Mesenchymal stem cell (in vitro differentiated cells and primary cell): ENCODE measurements at places on chromosomes 2 and 18.

- no peak for DNase-seq
Measured at GRCh38 chr18:45913276-45913675, 53.9 kb downstream of the EPG5 start.

DNA sequence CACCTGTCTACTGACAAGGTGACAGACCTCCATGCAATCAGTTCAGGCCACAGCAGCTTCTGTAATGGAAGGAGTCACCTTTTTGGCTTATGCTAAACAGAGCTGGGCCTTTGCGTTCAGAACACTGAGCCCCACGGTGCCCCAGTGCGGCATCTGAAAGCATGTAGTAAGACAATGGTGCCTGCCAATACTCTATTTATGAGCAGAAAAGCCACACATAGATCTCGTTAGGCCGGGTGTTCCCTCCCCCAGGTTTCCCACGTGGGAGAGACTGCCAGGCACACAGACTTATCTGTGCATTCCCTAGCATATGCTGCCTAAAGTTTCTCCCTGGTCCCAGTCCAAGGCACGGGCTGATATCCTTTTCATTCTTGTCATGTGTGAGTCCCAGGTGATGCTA lies 150.9 kb downstream of the ACTR3 start:
- no peak for DNase-seq

GRCh38 chr2:138201286-138201685 lies 237.0 kb downstream of the HNMT start:
- DNase-seq = peak; percentile 13

- no peak for DNase-seq
Measured at GRCh38 chr2:102632380-102633175, 13.2 kb downstream of the SLC9A2 start.

DNA sequence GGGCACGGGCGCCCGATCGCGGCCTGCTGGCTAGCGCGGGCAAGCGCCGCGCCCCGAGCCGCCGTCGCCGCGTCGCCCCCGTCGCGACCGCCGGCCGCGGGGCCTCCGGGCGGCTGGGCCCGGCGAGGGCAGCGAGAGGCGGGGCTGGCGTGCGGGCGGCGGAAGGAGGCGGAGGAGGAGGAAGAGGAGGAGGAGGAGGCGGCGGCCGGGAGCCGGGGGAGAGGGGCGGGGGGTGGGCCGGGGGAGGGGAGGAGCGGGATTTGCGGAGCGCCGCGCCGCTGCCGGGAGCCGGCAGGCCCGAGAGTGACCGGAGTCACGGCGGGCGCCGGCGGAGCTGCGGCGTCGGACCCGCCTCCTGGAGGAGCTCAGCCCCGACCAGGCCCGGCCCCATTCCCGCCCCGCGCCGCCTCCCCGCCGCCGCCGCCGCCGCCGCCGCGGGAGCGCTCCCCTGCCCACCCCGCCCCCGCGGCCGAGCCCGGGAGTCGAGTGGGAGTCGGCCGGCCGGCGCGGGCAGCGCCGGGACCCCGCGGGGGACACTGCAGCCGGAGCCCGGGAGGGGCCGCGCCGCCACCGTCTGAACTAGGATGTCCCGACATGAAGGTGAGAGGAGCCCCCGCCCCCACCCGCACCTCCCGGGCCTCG lies at the start of gene KCMF1:
Gene KCMF1, plus strand, starts transcription at position 294 of the 642 bp plus-strand sequence. Its CDS starts 291 bp downstream, at position 585.
- DNase-seq = peak; percentile 72

DNA sequence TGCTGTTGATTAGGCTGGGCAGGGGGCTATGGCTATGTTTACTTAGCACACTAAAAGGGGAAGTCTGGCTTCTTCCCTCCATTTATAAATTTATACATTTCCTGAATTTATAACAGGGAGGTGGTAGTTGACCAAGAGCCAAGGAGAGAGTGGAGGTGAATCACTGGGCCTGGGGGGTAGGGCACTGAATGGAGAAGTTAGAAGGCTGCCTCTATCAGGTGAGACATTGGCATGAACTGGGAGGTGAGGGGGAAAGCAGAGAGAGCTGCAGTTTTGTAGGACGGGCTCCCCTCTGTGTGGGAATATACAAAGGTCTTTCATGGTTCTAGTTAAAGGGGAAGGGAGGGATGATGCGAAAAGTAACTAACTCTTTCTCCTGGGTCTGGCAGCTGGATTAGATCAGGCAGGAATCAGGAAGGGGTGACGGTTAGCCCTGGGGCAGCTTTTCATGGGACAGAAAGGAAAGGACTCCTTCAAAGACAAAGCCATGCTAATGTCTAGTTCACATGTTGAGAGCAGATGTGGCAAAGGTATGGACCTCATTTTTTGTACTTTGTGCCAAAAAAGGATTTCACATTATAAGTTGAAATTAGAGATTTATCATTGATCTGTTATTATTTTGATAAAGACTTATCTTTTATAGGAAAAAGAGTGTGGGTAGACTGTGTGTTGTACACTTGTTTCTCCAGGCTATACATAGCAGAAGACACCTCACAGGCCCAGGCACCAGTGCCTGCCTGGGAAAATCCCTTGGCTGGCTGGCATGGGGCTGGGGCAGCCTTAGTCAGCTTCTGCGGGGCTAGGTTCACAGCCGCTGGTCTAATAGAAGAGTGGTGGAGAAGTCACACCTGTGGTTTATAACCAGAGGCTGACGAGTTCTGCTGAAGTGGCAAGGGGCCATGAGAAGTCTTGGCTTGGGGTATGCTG lies 158.7 kb downstream of the CLIP4 start:
- DNase-seq = no peak

DNA sequence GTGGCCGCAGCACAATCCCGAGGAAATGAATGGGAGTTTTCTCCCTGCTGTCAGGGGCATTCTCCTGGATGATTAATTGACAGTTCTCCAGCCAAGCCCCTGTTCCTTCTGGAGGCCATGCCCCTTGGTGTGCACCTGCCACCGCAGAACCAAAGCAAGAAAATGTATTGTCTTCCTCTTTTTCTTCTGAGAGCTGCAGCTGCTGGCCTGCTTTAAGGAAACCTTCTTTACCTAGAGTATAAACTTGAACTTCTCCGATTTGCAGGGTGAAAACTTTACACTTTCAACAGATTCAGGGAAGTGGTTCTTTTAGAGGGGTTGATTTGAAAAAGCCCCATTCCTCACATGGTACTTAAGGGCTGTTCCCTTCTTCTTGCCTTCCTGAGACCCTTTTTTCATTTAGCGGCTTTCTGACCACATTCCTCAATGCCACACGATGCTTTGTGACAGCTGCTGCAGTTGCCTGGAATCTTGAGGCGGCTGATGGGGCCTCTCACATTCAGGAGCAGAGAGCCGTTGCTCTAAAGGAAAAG lies 402.8 kb downstream of the TXNL1 start:
- DNase-seq = no peak

GRCh38 chr18:51278045-51278649 lies 80.7 kb upstream of the MEX3C start:
- DNase-seq = peak; percentile 15

DNA sequence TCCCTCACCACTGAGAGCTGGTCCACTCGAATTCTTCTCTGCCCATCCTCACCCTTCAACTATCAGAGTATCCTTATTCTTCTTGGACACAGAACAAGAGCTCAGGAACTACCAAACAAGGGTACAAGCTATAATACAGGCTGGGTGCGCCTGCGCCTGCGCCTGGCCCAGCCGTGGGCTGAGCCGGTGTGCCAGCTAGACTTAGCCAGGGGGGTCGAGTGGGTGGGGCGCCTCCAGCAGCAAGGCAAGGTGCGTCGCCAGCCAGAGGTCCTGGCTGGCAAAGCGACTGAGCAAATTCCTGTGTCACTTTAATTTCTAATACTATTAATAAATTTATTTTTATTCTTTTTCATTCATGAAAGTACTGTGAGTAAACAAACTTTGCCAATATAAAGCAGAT lies 1072.6 kb upstream of the PIK3C3 start:
- DNase-seq = no peak

- no peak for DNase-seq
Measured at GRCh38 chr2:160940699-160941098, 219.5 kb upstream of the TANK start.

DNA sequence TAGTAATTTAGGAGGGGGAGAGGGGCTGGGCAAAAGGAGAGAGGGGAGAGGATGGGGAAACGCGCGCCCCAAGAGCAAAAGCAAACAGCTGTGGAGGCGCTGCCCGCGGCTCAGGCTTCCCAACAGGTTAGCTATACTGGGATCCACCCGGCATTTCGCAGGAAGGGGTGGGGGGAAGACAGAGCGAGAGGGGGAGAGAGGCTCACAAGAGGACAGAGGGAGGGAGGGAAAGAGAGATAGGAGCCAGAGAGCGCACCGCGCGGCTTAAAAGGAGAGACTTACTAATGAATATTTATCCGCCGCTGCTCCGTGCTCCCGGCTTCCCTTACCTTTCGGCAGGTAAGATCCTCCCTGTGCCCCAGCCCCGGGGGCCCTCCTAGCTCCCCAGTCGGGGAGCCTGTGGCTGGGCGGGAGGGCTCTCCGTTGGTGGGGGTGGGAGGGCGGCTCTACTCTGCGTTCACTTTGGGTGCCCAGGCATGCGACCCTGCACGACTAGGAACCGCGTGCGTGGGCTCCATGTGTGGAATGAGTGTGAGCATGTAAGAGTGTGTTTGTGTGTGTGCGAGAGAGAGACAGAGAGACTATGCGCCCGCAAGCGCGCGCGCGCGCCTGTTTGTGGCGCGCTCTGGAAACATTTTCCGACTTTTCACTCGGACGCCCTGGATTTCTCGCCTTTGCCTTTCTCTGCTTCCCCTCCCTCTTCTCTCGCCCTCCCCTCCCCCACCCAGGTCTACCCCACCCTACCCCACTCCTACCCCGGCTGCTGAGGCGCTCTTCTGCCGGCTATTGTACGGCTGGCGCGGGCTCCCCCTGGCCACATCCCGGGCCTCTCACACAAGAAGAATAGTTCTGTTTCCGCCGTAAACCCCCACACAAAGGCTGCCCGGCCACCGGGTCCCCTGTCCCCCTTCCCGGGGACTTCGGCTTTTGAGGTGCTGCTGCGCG lies 7.2 kb upstream of the SIX3 start:
- DNase-seq = no peak

DNA sequence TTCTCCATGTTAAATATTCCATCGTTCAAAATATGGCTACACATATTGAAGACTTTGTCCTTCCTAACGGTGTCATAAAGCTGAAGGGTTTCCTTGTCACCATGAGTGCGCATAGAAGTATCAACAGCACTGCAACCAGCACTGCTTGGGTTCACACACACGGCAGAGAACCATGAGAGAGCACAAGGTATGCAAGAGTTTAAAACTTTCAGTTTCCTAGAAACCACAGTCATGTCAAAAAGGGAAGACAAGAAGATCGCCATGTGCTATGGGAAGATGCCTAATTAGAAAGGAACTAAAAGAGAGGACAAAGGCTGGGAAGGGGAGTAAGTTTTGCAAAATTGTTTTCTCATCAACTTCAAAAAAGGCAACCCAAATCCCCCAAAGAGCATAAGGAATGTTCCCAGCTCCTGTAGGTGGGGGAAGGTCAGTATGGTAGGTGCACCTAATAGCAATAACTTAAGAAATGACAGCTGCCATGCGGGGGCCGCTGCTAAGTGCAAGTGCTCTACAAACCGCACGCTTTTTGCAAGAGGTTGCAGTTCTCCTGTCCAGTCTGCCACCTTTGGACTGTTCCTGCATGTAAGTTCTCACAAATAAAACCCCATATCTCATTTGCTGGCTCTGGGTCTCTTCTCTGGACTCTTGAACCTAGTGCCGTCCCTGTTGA lies 136.8 kb downstream of the TMEM163 start:
- no peak for DNase-seq

GRCh38 chr2:17752892-17753802 lies 463 bp downstream of the SMC6 start:
- peak; percentile 56 for DNase-seq

GRCh38 chr18:61896118-61896517 lies 3.3 kb upstream of the RNF152 start:
- DNase-seq = no peak

DNA sequence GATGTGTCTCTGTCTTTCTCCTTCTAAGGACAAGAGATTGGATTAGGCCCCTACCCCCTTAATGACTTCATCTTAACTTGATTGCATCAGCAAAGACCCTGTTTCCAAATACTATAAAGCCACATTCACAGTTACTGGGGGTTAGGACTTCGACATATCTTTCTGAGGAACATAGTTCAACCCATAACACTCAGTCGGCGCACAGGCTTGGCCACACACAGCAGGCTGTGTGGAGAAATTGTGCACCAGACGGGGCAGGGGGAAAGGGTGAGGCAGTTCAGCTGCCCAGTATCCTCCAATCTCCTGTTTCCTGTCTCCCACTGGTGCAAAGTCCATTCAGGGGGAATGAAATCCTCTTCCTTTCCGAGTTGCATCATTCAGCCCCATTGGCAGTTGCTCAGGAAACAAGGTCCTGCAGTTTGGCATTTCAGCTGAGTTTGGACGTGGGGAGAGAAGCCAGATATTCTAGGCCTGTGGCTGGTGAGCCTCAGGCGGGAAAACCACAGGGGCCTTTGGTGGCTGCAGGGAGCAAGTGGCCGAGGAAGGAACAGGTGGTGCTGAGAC lies 9.4 kb upstream of the RAPGEF4 start:
- no peak for DNase-seq

DNA sequence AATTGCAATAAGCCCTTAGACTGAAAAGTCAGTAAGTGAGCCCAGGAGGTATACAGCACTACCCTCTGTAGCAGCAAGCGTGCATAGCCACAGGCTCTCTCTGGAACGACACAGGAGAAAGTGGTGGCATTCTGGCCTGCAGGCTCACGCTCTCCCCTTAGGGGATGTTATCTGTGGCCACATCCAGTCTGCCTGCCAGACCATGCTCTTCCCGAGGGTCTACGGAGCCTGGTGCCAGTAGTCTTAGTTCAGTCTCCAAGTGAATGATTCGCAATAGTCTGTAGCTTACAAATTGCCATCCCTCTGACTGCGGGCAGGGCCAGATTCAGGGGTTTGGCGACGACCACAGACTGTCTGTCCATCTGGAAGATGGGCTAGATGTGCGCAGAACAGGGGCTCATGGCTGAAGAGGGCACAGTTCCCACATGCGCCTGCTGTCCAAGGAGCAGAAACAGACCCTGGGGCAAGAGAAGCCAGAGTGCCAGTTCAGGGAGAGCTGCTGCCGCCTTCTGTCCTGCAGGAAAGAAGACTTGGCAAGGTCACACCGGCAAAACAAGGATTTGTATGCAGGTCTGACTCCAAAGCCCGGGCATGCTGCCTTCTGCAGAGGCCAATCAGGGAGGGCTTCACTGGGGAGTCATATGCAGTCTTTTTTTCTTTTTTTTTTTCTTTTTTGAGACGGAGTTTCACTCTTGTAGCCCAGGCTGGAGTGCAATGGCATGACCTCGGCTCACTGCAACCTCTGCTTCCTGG lies 3.5 kb upstream of the KLF11 start:
- no peak for DNase-seq

GRCh38 chr2:240302933-240303595 lies 132.4 kb upstream of the GPC1 start:
- no peak for DNase-seq

- peak; percentile 96 for DNase-seq
Measured at GRCh38 chr2:109324861-109325260, 195.9 kb downstream of the SH3RF3 start.

GRCh38 chr2:40165509-40165844 lies 286.4 kb downstream of the SLC8A1 start:
- no peak for DNase-seq
